ENCODE measurements at places on chromosomes 12 and 14. TPM values are rescaled to one million over a fixed set of nuclear protein-coding genes. Genes with fewer than 3 reads are reported as not detected.

GRCh38 chr14:77424862-77425261 lies 1.5 kb upstream of the NOXRED1 start:
- DNase-seq, result no peak

BDKRB1 gene
- 1.7 TPM for total RNA-seq

GRCh38 chr12:89461649-89462612 lies 62.7 kb downstream of the GALNT4 start:
- peak; percentile 64 for DNase-seq

- DNase-seq, result no peak
Observed at GRCh38 chr14:51872396-51872795, 12.0 kb downstream of the GNG2 start.

DNA sequence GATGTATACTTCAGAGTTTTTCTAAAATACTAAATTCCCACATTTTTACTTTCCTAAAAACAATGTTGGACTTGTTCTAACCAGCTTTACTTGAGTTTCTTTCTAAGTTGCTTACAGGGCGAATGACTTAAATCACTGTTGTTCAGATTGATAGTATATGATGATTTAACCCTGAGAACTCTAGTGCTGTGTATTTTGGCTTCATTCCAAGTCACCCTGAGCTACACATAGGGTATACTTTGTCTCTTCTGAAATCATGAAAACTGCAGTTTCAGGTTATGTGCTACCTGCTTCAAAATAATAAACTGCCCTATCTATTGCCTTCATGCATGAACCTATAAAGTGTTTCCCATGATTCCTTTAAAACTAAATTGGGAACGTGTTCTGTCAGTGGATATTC lies 162.5 kb upstream of the PDE3A start:
- DNase-seq, result no peak

DNA sequence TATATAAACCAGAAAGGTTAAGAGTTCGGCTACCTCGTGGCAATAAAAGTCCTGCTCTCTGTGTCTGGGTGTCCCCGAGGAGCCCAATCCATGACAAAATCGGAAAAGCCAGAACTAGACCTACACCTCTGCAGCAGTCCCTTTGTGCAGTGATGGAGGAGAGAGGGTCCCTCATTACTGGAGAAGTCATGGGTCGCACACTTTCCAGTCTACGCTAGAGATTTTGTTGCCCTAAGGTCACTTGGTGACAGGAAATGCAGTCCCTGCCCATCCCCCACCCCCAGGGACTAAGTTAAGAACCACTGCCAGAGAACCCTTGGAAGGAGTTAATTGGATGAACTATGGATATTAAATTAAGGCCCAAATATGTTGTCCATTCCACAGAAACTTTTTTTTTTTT lies 104.4 kb upstream of the ATF7IP start:
- DNase-seq, result no peak

DNA sequence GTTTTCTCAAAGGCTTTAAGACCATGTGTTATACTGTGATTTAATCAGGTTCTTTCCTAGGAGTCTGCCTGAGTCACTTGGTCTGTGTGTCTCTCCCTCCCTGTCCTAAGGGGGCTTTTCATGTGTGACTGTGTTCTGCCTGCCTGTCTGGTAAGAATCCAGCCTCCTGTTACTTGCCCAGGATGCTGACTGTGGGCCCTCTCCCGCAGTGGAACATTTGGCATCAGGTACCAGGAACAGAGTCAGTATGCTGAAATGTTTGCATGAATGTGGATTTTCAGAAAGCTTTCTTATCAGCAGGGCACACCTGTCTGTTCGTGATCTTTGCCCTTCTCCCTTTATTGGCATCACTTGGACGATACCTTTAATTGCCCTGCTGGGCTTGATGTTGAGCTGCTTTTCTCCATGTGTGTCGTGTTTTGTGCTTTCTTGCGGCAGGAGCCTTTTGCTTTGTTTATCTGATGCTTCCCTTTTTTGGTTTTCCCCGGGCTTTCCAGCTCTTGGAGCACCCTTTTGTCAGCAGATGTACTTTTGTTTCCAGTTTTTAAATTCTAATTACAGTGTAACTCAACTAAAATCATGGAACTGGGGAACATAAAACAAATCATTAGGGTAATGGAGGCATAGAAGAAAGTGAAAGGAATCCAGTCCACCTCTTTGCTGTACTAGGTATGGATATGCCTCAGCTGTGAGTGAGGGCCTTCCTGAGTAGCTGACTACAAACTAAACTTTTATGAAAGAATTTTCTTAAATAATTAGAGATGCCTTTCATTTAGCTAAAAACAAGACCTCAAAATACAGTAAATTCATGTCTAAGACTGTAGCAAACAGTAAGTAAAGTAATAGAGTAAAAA lies 72.5 kb downstream of the TRAF3 start:
- DNase-seq, result peak; percentile 17

GRCh38 chr14:99790978-99791376 lies 2.2 kb upstream of the EML1 start:
- DNase-seq, result no peak

- DNase-seq, result no peak
Observed at GRCh38 chr14:93967637-93968250, 8.6 kb downstream of the ASB2 start.

DNA sequence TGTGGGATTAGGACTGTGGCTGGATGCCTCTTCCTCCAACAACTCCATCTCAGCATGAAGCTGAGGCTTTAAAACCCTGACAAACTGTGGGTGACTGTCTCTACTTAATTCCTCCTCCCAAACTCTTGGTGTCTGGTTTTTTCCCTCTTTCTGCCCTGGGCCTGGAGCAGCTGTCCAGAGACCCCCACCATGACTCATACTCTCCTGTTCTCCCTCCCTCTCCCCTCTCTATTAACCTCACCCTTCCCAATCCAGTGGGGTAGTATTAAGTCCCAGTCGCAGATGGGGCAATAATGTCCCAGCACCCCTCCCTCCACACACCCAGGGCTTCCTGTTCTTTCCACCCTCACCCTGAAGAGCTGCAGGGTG lies 2.0 kb upstream of the DNAJC14 start:
- no peak for DNase-seq

TMEM229B gene
- 21.5 TPM for total RNA-seq

DNA sequence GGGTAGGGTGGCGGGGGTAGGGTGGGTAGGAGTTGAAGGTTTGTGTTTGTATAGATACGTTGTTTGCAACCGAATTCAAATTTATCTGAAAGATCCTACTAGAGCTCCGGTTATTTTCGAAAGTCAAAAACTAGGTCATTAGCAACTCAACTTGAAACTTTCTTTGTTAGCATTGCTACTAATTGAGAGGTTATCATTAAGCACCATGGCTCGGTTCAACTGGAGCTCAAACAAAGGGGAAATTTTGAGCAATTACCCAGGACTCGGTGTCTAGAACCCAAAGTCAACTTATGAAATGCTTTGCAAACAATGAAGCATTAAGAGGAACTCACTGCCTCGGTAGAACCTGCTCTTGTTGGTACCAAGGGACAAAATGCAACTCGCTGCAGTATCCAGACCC lies 207.7 kb downstream of the BCAT1 start:
- no peak for DNase-seq

- DNase-seq, result no peak
Observed at GRCh38 chr14:100069161-100069800, 4.1 kb downstream of the EVL start.

DNA sequence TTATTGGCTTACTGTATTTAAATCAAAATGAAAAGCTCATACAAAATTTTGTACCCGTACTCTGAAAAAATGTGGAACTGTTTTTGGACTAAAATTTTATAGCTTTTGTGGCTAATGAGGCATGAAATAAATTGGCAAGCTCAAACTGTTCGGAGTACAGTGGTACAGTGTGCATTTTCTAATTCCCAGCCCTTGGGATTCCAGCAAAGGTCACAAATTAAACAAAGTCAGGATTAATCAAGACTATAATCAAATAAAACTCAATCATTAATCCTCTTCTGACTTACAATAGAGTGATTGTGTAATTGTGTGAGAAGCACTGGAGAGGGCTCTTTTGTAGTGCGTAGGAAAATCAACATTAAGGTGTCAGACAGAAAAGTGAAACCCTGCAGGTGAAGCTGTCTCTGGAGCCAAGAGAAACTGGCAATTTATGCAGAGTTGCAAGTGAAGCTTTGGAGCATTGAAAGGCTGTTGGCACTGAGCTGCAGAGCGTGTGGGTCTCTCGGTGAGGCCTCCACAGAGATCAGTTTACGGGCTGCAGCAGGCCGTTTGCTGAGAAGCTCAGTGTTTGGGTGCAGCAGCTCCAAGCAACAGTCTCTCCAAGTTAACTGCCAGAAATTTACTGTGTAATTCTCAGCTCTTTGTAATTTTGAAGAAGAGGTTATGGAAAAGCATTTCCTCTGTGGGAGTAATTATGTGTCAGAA lies 275.9 kb downstream of the FBXL14 start:
- DNase-seq, result peak; percentile 77

INHBC gene
- not detected for total RNA-seq

DNA sequence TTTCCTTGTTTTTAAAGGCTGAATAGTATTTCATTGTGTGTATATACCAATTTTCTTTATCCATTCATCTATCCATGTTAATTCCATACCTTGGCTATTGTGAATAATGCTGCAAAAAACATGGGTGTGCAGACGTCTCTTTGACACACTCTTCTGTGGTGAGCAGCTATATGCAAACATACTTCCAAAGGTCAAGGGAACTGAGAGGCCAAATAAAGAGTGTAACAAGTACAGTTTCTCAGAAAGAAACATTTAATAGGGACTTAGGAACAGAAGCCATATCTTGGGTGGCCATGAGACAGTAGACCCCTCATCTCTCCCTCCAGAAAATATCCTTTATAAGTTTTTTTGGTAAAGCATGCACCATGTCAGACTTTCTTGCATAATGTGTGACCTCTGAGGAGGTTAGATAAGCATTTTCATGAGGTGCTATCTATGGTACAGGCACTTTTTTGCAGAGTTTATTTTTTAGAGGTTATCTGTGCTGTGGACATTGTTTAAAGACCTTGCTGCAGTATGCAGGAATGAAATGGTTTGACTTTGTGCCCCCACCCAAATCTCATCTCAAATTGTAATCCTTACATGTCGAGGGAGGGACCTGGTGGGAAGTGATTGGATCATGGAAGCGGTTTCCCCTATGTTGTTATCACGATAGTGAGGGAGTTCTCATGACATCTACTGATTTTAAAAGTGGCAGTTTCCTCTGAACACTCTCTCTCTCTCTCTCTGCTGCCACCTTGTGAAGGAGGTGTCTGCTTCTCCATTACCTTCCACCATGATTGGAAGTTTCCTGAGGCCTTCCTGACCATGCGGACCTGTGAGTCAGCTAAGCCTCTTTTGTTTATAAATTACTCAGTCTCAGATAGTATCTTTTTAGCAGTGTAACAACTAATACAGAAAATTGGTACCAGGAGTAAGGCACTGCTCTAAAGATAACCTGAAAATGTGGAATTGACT lies 1202.3 kb downstream of the GALC start:
- DNase-seq, result no peak

NOXRED1 gene
- total RNA-seq, result not detected

GLIPR1L1 gene
- total RNA-seq, result not detected

CFAP73 gene
- not detected for total RNA-seq

HOXC4 gene
- total RNA-seq, result 4.3 TPM

DNA sequence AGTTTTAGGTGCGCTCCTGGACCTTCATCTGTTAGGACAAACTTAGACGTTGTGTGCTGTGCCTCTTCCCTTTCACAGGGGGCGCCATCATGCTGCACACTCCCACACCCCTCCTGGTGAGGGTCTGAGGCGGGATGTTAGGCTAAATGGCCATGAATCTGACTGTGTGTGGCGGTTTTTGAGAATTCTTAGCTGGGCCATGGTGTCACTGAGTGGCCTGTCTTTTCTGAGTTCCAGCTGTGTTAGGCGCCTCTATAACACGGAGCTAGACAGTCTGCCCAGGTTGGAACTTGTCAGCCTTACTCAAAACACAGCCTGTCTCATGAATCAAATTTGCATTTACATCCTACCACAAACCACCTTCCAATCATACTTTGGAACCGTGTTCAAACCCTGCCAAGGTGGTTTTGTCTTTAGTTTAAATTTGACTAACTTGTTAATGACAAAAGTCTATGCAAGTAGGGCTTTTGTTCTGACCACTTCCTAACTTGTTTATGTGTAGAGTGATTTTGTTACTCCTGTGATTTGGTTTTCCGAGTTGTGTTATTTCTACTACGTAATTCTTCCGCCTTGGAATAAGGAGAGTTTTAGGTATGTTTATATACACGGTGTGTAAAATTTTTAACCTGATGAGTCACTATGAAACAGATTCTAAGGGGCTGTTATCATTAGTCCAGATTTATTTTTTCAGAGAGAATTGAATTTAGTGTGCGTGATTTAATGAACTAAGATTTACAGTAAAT lies 19.6 kb downstream of the ACVR1B start:
- DNase-seq, result peak; percentile 78

NPFF gene
- total RNA-seq, result not detected

Measured in M059J (cell line).